Epithelial cell of umbilical artery (primary cell): ENCODE measurements at places on chromosomes 7 and 10. TPM values are rescaled to one million over a fixed set of nuclear protein-coding genes. Genes with fewer than 3 reads are reported as not detected.

The TMEM229A gene
- total RNA-seq, result not detected in 2 replicates

The GPR15LG gene
- not detected in 2 replicates for total RNA-seq

The NKX6-2 gene
- total RNA-seq, result not detected in 2 replicates

The PDIA4 gene
- total RNA-seq, result 507 and 522 TPM in 2 replicates

The HECW1 gene
- total RNA-seq, result not detected in 2 replicates

The CABCOCO1 gene
- total RNA-seq, result 0.97 TPM in 1 of 2 replicates, not detected in the other

The LAMB1 gene
- total RNA-seq, result 442 and 619 TPM in 2 replicates

The CNTNAP2 gene
- total RNA-seq, result not detected in 2 replicates

The MALRD1 gene
- total RNA-seq, result under 0.01 TPM in 1 of 2 replicates, not detected in the other

The AHCYL2 gene
- total RNA-seq, result 7.5 and 13.2 TPM in 2 replicates

The MSS51 gene
- 0.65 and 1.4 TPM in 2 replicates for total RNA-seq

The H2BK1 gene
- total RNA-seq, result not detected in 2 replicates

The GDF10 gene
- under 0.01 and 0.30 TPM in 2 replicates for total RNA-seq

The HKDC1 gene
- under 0.01 TPM in 1 of 2 replicates, not detected in the other for total RNA-seq

The FAM25A gene
- total RNA-seq, result not detected in 2 replicates

The SPOCK2 gene
- 0.15 and 1.3 TPM in 2 replicates for total RNA-seq

The DKK1 gene
- total RNA-seq, result 191 and 206 TPM in 2 replicates

The EGR2 gene
- 0.32 TPM in 1 of 2 replicates, not detected in the other for total RNA-seq

The HYAL4 gene
- total RNA-seq, result not detected in 2 replicates

The GPRIN2 gene
- not detected in 2 replicates for total RNA-seq

The IL2RA gene
- not detected in 2 replicates for total RNA-seq

The FFAR4 gene
- total RNA-seq, result not detected in 2 replicates
